ENCODE measurements at places on chromosomes 5 and 9. TPM values are rescaled to one million over a fixed set of nuclear protein-coding genes. Genes with fewer than 3 reads are reported as not detected.

Gene ADAMTS16
- total RNA-seq: not detected

Gene LMX1B
- not detected for total RNA-seq

Gene CCNO
- 1.8 TPM for total RNA-seq

Gene GLRA1
- total RNA-seq: not detected

Gene JAKMIP2
- not detected for total RNA-seq

Gene SAPCD2
- 1.2 TPM for total RNA-seq

Gene IQGAP2
- total RNA-seq: not detected

Gene OCLN
- total RNA-seq: 109 TPM

Gene ADAMTSL2
- not detected for total RNA-seq

GRCh38 chr9:94014920-94015319, 59.8 kb upstream of the BARX1 start:
- no peak for DNase-seq

DNA sequence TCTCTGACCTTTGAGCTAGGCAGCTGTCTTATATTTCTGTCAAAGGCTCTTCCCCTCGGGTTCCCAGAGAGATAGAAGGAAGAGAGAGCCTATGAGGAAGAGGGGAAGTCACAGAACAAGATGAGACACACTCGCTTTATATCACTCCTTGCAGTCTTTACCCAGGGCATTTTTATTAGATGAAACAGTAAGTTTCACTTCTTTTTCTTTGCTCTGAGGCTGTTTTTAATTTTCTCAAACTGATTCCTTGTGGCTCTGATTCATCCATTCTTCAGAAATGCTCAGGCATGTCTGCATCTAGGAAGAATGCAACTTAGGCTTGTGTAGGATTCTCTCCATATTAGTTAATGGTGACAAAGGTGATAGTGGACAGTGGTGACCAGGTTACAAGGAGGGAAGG, 132.9 kb upstream of the CHD1 start:
- DNase-seq: peak; percentile 77

DNA sequence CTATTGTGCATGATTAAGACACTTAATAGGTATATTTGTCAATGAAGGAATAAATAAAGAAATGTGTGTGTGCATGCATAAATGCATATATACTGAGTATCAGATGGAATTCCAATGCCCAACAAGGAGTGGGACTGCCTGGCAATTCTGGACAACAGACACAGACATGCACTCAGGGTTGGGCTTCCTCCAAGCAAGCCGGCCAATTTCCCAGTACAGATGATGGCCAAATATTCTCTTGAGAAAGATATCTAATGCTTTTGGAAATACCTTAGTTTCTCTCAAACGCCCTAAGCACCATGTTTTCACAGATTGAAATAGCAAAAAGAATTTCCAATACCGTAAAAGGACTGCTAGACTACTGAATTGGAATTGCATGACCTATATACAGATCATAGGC, 11.1 kb downstream of the FTMT start:
- DNase-seq: no peak

GRCh38 chr9:73294336-73294735, 142.7 kb downstream of the ANXA1 start:
- no peak for DNase-seq

DNA sequence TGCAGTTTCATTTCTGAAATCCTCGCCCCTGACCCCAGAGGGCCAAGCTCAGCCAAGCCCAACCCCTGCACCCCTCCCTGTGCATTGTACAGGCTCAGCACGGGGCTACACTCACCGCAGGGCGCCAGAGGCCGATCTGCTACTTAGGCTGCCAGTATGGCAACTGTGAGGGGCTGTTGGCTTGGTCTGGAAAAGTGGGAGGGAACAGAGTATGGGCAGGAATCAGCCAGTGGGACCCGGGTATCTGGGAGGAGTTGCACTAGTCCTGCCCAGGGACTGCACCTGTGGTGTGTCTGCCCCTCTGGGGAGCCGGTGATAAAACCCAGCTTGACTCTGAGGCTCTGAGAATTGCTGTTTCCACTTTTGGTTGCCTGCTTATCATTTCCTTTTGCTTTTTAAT, 167.4 kb upstream of the KIF2A start:
- no peak for DNase-seq

- DNase-seq: no peak
Measured at GRCh38 chr5:178273665-178274541, 41.3 kb upstream of the PHYKPL start.

GRCh38 chr5:107670932-107671741, at the start of gene EFNA5:
EFNA5 (minus strand) TSS chr5:107670937.
- DNase-seq: peak; percentile 37

DNA sequence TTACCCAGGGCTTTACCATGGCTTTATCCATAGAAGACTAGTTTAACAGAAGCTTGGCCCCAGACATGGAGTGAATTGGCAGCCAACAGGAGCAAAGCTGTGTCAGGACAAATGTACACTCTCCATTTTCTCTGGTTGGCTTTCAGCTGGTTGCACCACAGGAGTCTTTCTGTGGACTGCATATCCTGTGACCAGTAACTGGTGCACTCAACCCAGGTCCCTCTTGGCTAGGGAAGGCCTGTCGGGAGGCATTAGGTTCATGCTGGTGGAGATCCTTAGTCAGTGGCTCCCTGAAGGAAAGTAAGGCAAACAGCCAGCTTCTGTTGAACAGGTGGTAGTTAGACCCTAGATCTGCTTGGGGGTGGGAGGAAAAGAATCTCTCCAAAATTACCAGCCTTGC, 146.9 kb upstream of the TLX3 start:
- DNase-seq: no peak

DNA sequence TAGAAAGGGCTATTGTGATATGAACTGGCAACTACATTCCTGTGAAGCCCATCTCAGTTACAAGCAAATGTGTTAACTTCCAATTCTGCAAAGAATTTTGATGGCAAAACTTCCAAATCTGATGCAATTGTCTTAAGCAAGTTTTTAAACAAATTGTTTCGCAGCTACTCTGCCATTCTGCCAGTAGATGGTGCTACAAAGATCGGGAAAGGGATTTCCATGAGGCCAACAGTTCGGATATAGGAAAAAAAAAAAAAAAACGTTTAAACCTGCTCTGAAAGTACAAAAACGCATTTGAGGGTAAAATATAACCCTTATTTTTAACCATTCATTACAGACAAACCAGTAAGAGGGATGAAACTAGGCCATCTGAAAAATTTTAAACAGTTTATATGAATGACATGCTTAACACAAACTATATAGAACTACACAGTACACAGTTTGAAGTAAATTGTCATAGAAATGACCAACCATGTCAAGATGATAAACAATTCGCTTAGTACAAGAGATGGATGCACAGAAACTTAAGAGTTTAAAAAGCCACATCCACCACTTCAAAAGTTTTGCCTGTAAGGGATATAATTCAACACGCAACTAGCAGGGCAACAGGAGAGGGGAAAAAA, 2.2 kb downstream of the HNRNPA0 start:
- peak; percentile 79 for DNase-seq

- DNase-seq: peak; percentile 86
Measured at GRCh38 chr5:133370036-133370831, 242.1 kb downstream of the FSTL4 start.

GRCh38 chr9:27337236-27337635, 40.3 kb upstream of the EQTN start:
- DNase-seq: no peak

DNA sequence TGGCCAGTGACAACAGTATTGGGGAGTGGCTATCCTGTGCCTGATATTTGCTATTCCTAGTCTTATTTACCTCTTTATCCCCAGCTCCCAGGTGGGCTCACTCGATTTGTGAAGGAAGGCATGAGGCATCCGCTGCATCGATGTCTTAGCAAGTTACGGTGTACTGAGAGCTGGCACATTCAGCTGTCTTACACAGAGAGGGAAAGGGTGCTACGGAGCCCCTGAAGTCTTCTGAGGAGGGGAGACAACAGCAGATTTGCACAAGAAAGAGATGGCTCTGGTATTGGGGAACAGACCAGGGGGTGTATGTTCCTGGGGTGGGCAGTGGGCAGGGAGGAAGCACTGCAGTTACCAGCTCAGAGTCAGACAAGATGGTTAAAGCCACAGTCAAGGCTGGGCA, 172.6 kb downstream of the FGF18 start:
- no peak for DNase-seq

DNA sequence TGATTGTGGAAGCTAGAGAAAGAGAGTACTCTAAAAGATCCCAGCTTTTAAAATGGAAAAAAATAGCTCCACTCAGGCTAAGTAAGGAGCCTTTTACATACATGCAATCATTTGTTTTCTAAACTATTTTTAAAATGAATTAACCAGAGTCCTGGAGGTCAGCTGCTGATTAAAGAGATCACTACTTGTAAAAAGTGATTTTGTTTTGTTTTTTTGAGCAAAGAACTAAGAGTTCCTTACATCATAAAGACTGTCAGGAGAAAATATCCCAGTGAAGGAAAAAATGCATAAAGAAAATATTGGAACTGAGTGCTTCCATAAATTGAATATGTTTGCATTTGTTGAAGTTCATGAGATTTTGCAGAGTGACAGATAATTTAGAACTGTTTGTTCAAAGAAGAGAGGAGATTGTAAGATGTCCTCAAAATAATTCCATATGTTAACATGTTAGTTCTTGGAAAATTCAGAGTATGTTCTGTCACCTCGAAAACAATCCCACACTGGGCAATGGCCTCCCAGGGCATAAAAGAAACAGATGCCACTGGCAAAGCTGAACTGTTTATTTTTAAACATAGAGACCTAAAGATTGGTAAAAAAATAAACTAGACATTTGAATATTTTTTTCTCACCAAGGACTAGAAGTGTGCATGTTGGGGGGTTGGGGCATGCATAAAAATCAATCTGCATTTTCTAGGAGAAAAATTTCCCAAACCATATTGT, 264.7 kb downstream of the NPR3 start:
- no peak for DNase-seq

- peak; percentile 3 for DNase-seq
Measured at GRCh38 chr9:117448066-117448465, 33.2 kb upstream of the ASTN2 start.

- DNase-seq: no peak
Measured at GRCh38 chr5:72681781-72682180, 134.7 kb upstream of the TNPO1 start.

DNA sequence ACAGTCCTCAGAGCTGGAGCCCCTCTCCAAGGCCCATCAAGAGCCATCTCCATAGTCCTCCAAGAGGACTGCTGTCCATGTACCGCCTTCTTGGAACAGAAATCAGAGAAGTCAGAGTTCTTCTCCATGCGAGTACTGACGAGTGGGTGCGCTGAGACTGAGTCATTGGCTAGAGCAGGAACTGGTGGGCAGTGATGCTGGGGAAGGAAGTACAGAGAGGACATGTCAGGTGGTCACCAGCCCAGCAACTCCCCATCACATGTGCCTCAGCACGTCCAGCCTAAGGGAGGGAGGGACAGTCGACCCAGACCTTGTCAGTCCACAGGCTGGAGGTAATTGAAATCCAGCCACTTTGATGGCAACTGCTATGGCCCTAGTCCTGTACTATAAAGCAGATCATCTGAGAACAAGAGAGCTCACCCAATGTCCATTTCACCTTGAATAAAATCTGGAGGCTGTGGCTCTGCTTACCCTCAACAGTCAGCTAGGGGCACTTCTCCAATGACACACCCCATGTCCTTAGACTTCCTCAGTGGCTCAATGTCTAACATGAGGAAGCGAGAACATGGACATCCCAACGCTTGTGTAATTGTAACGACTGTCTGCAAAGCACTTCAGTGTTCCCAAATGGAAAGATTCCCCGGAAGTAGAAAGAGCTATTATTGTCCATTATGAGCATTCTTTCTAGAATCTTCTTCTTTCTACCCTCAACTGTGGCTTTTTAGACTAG, 15.0 kb upstream of the FBP1 start:
- DNase-seq: peak; percentile 46

- DNase-seq: peak; percentile 38
Measured at GRCh38 chr5:91146905-91147600, 236.1 kb downstream of the ARRDC3 start.

DNA sequence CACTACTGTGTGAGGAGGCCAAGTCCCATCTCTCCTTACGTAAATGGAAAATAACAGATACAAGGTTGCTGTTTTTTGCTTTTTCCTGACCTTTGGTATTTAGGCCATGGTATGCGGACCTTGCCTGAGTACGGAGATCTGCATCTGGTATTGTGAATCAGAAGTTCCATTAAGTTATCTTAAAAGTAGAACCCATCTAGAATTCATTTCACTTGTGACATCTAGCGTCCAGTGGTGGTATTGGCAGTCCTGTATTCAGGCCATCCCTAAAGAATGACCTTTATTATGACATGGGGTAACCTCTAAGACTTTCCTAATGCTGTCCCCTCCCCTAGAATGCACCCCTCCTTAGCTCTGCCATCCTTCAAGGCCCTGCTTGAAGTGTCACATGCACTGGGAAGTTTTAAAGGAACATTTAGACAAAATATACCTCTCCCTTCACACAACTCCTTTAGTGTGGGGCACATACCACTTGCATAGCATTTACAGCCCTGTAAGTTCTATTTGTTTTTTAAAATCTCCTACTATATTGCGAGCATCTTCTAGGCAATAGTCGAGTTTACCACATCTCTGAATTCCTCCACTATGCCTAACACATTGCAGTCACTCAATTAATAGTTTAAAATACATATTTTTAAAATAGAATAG, 1.9 kb upstream of the SPDL1 start:
- peak; percentile 66 for DNase-seq

DNA sequence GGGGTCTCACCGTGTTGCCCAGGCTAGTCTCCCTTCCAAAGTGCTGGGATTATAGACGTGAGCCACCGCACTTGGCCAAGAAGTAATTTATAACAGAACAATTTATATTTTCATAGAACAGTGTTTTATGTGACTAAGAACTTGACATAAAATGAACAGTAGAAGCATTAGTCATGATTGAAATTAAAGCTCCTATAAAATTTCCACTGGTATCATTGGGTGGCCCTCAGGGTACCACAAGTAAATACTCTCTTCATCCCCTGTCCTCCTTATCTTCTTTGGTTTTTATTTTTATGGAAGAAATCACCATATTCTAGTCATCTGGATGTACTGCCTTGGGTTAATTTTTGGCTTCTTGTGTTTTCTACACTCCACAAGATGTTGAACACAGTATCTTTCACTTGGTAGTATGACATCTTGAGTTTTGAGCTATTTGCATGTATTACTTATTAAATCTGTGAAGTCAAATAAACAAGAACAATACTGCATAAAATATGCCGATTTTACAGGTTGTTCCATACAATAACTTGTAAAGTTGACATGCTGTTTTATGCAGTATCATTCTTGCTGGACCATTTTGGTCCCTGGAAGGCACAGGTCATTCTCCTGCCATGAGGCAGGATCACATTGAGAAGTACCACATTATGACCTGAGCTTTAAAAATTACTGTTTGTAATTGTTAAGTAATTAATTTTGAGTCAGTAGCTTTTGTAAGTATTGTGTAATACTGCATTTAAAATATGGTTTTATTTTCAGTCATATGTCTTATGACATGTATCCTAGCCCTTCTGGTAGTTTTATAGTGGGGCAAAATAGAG, 24.4 kb downstream of the LMNB1 start:
- DNase-seq: no peak

GRCh38 chr5:168646335-168646734, 67.2 kb upstream of the PANK3 start:
- DNase-seq: peak; percentile 91

All from bronchial epithelial cell (primary cell).